ENCODE measurements at places on chromosomes 6 and 20. TPM values are rescaled to one million over a fixed set of nuclear protein-coding genes. Genes with fewer than 3 reads are reported as not detected.

Gene KHDRBS2
- total RNA-seq: 7.0 TPM

DNA sequence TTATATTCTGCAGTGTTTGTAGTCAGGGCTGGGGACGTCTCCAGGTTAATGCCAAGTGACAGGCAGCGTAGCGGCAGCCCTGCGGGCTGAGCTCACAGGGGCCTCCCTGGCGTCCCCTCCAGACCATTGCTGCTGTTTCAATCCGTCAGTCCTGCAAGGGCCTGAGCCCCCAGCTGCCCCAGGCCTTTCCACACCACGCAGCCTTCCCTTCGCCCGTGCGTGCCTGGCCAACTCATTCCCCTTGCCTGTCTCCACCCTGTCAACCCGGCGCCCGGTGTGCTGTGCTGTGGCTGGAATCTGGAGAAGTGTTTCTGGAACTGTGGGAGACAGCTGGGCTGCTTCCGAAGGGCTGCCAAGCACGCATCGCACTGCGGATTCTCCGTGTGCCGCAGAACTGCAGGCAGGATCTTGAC lies 11.9 kb downstream of the BHLHE23 start:
- no peak overlapping the region for H3K4me3 ChIP-seq
- no peak overlapping the region for H3K27ac ChIP-seq
- DNase-seq: no peak
- H3K27me3 ChIP-seq: peaks cover 43% of the 10 kb centered on the region

DNA sequence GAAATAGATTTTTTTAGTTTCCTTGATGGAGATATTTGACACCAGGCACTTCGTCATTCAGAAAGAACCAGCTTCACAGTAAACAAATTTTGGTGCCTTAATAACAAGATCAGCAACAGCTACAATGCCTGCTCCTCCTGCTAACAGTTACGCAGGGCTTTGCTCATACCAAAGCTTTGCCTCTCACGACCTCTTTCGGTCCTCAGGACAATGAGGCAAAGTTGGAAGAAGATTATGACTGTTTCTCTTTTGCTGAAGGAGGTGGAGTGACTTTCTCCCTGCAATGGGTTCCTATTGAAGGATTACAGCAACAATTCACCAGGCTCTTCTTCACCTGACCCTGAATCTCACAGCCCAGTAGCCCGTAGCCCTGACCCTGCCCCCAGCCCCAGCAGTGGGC lies 440.1 kb downstream of the PREX1 start:
- no peaks in the 10 kb centered on the region for H3K4me1 ChIP-seq
- no peak overlapping the region for H3K4me3 ChIP-seq
- DNase-seq: no peak
- no peaks in the 10 kb centered on the region for H3K27me3 ChIP-seq
- no peak overlapping the region for H3K27ac ChIP-seq

DNA sequence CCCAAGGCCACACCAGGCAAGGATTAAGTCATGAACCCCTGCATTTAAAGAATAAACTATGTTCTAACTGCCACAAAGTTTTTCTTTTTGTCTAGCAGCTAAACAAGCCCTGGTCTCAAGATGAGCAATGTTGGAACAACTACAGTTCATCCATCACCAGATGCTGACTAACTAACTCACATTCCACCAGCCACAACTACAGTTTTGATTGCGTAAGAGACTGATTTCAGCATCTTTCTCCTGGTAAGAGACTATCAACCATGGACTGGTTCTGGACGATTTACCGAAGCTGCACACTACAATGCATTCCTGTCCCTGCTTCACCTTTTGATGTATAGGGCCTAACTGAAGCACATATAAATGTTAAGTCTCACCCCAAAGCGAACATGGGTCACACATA lies 43.0 kb downstream of the F13A1 start:
- H3K27me3 ChIP-seq: peaks cover 13% of the 10 kb centered on the region
- H3K4me1 ChIP-seq: no peaks in the 10 kb centered on the region
- H3K27ac ChIP-seq: peak overlapping the region; percentile 44
- H3K4me3 ChIP-seq: no peak overlapping the region
- H3K36me3 ChIP-seq: no peaks in the 10 kb centered on the region
- DNase-seq: no peak

DNA sequence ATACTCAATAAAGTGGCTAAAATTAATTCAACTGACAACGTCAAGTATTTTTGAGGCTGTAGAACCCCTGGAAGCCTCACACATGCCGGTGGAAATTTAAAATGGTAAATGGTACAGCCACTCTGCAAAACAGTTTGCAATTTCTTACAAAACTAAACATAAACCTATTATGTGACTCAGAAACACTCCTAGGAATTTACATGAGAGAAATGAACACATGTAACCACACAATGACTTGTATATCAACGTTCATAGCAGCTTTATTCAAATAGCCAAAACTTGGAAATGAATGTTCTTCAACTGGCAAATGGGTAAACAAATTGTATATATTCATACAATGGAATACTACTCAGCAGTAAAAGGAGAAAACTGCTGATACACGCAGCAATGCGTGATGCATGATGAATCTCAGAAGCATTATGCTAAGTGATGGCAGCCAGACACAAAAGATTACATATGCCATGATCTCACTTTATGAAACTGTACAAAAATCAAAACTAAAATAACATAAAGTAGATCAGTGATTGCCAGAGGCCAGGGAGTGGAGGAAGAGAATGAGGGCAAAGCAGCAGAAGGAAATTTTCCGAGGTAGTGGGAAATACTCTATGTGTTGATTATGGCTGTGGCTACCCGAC lies 112.5 kb downstream of the FAM50B start:
- no peaks in the 10 kb centered on the region for H3K36me3 ChIP-seq
- peaks cover 13% of the 10 kb centered on the region for H3K4me1 ChIP-seq
- no peak for DNase-seq
- no peak overlapping the region for H3K4me3 ChIP-seq
- H3K27ac ChIP-seq: no peak overlapping the region
- H3K27me3 ChIP-seq: no peaks in the 10 kb centered on the region

Gene SLC26A8
- total RNA-seq: 0.33 TPM

DNA sequence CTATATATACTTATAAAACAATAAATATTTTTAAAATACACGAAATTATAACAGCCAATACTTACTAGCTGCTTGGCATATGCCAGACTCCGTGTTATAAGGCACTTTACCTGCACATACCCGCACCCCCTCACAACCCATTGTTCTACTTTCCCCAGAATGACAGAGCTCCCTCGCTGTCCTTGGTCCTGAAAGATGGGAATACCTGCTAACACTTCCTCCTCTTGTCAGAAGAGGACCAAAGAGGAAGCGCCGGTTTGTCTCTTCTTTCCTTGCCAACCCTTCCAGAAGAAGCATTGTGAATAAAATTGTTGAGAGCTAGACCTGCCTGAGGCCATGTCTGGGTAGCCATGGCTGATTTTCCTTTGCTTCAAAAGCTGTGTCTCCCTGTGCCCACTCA lies 149.3 kb downstream of the PTPRT start:
- no peaks in the 10 kb centered on the region for H3K36me3 ChIP-seq
- H3K4me3 ChIP-seq: no peak overlapping the region
- peak; percentile 32 for DNase-seq
- peaks cover 88% of the 10 kb centered on the region for H3K27me3 ChIP-seq

DNA sequence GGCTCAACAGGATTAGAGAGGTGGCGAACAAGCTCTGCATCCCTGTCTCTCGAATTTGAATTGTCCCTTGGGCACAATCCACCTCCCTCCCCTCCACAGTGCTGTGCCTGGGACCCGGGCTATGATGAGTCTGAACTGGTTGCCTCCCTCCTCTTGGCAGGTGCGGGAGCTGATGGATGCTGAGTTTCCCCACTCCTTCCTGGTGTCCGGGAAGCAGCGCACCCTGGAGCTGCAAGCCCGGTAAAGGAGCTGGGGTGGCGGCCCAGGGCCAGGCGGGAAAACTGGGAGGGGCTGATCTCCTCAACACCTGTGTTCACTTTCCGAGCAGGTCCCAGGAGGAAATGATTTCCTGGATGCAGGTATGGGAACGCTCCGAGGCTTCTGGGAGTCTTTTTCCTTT lies 14.9 kb downstream of the FGD2 start:
- peaks cover 9% of the 10 kb centered on the region for H3K4me1 ChIP-seq
- no peak overlapping the region for H3K4me3 ChIP-seq
- no peak overlapping the region for H3K27ac ChIP-seq
- H3K27me3 ChIP-seq: no peaks in the 10 kb centered on the region
- DNase-seq: no peak

DNA sequence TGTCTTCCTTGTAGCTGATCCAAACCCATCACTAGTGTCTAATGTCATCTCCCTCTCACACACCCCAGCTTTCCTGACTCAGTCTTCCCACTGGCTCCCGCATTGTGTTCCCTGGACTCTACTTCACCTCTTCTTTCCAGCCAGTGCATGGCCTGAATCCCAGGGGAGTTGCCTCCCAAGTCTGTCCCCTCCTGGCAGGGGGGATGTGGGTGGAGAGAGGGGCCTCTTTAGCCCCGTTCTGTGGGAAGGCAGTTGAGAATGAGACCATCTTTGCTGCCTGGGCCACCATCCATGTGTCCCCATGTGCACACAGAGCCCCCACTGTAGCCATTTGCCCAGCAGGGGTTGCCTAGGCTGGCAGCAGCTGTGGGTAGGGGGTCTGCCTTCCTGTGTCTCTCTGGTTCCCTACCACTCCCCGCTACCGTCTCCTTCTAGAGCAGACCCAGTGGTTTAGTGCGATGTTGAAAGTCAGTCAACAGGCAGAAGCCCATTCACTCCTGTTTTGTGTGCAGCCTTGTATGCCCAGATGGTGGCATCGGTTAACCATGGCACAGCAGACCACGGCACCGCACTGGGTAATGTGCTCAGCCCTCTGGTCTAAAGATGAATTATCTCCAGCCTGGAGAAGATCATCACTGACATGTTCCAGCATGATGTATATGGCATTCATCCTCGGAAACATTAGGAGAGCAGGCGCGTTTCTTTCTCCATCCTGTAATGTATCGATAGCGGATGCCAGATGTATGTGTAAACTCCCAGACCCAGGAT lies 178.8 kb upstream of the SNX9 start:
- H3K36me3 ChIP-seq: no peaks in the 10 kb centered on the region
- DNase-seq: no peak
- H3K4me1 ChIP-seq: no peaks in the 10 kb centered on the region
- H3K27ac ChIP-seq: peak overlapping the region; percentile 41
- no peak overlapping the region for H3K4me3 ChIP-seq
- H3K27me3 ChIP-seq: no peaks in the 10 kb centered on the region

DNA sequence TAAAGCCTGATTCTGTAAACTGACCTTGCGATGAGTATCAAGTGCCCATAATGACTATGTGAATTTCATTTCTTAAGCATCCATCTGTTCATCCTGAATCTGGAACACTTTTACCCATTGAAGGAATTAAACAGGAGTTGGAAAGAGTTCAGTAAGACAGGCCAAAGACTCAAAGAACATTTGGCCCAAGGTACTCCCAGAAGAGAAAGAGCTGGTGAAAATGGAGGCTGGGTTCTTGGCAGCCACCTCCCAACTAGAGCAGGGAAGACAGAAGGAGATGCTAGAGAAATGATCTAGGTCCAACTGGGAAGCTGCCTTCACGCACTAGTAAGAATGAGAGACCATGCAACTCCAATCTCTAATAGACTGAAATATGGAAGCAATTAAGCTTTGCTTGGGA lies 290.8 kb upstream of the RNF24 start:
- no peak for DNase-seq
- H3K4me3 ChIP-seq: no peak overlapping the region
- no peaks in the 10 kb centered on the region for H3K4me1 ChIP-seq

Gene ZSCAN23
- 12.5 TPM for total RNA-seq

Gene SYNDIG1
- total RNA-seq: 0.49 TPM

Gene MARCKS
- total RNA-seq: 380 TPM

DNA sequence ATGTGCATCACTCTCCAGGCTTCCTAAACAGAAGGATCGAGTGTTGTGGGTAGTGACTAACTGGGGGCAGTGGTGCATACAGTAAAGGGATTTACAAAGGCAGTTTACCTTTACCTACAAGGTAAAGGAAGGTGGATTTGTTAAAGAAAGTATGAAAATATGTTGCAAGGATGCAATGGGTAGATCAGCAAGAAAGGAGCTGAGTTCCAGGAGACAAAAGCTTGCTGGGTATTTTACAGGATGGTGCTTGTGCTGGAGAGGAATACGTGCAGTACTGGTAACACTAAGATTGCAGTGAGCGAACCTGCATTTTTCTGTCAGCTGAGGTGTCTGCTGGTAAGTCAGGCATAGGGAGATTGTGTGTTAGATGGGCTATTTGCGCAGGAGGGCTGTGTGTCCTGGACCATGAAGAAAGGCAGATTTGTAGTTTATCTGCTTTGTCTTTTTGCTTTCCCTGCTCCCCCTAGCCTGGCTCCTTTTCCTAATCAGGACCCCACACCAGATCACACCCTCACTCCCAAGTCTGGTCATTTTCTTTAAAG lies 304.6 kb downstream of the THBS2 start:
- H3K27ac ChIP-seq: peak overlapping the region; percentile 36
- H3K36me3 ChIP-seq: no peaks in the 10 kb centered on the region
- H3K27me3 ChIP-seq: peaks cover 5% of the 10 kb centered on the region
- DNase-seq: no peak
- no peak overlapping the region for H3K4me3 ChIP-seq

Gene PSORS1C2
- not detected for total RNA-seq

DNA sequence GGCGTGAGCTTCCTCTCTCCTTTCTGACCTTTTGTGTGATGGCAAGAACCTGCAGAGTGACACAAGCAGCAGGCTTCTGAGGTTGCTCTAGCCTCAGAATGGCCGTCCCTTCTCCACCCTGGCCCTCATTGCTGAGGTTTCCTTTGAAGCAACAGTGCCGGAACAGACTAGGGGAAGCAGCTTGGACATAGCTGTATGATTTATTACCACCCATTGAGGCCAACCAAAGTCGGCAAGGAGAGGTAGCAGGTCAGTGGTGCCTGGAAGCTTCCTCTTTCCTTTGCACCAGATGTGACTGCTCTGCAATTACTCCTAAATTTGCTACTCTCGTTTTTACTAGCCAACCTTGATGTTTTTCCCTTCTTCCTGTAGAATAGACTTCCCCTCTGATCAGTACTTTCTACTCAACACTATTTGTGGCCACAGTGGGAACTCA lies 31.4 kb downstream of the PTPN1 start:
- no peak overlapping the region for H3K27ac ChIP-seq
- no peak overlapping the region for H3K4me3 ChIP-seq
- H3K36me3 ChIP-seq: no peaks in the 10 kb centered on the region
- H3K27me3 ChIP-seq: no peaks in the 10 kb centered on the region

GRCh38 chr6:77844822-77845221 lies 192.0 kb downstream of the MEI4 start:
- peak overlapping the region; percentile 57 for H3K27ac ChIP-seq
- DNase-seq: no peak
- no peaks in the 10 kb centered on the region for H3K27me3 ChIP-seq

- no peaks in the 10 kb centered on the region for H3K36me3 ChIP-seq
- no peak for DNase-seq
- peaks cover 6% of the 10 kb centered on the region for H3K4me1 ChIP-seq
- H3K27me3 ChIP-seq: no peaks in the 10 kb centered on the region
- no peak overlapping the region for H3K4me3 ChIP-seq
- H3K27ac ChIP-seq: no peak overlapping the region
These were observed 124.9 kb downstream of the LAMA2 start for GRCh38 chr6:129007701-129008373.
